Activated CD4-positive, alpha-beta T cell treated with anti-CD3 and anti-CD28 coated beads for 36 hours (primary cell): ENCODE measurements at places on chromosomes 7 and 10. TPM values are rescaled to one million over a fixed set of nuclear protein-coding genes. Genes with fewer than 3 reads are reported as not detected.

The TECPR1 gene
- total RNA-seq, result 26.5 TPM

The ENTPD1 gene
- not detected for total RNA-seq

The ANKRD22 gene
- total RNA-seq, result 0.37 TPM

The PLEKHS1 gene
- 0.09 TPM for total RNA-seq

The ZNF722 gene
- not detected for total RNA-seq

The GJC3 gene
- 0.73 TPM for total RNA-seq

The CALN1 gene
- 0.11 TPM for total RNA-seq

The PTF1A gene
- total RNA-seq, result not detected

The TRIM8 gene
- total RNA-seq, result 39.1 TPM

The SFTPA1 gene
- total RNA-seq, result not detected

The HYAL4 gene
- 0.25 TPM for total RNA-seq

The ZNF239 gene
- 2.4 TPM for total RNA-seq

The LRMDA gene
- not detected for total RNA-seq

The FHIP2A gene
- total RNA-seq, result 18.6 TPM

The CAV2 gene
- total RNA-seq, result not detected

The WEE2 gene
- not detected for total RNA-seq

The OR2A12 gene
- not detected for total RNA-seq

The PSD gene
- total RNA-seq, result 11.2 TPM

The GPR146 gene
- 5.6 TPM for total RNA-seq

The ANKRD61 gene
- total RNA-seq, result 0.32 TPM

The TRIM74 gene
- total RNA-seq, result 0.66 TPM

The NXPH1 gene
- not detected for total RNA-seq

The GRM3 gene
- total RNA-seq, result not detected

The IGFBP1 gene
- total RNA-seq, result not detected

The UPK3B gene
- total RNA-seq, result 1.1 TPM

The PMS2 gene
- 26.9 TPM for total RNA-seq

The SNX13 gene
- total RNA-seq, result 23.9 TPM

The RARRES2 gene
- total RNA-seq, result not detected

The GSAP gene
- total RNA-seq, result 1.1 TPM

The DUSP5 gene
- total RNA-seq, result 60.9 TPM

The FBXL13 gene
- 0.32 TPM for total RNA-seq

The ADCY1 gene
- 1.2 TPM for total RNA-seq

The HMX3 gene
- not detected for total RNA-seq

The GRID2IP gene
- 0.11 TPM for total RNA-seq

The TSPAN12 gene
- total RNA-seq, result not detected

The HTR5A gene
- total RNA-seq, result not detected

The SLC18A3 gene
- not detected for total RNA-seq

The GNAI1 gene
- total RNA-seq, result 3.6 TPM

The CLEC2L gene
- total RNA-seq, result not detected

The DPYSL4 gene
- 15.0 TPM for total RNA-seq

The UNCX gene
- not detected for total RNA-seq

The PAPOLB gene
- total RNA-seq, result not detected

The MSMB gene
- total RNA-seq, result not detected

The GARIN1A gene
- total RNA-seq, result 0.07 TPM

The SLC39A12 gene
- total RNA-seq, result not detected

The CYCS gene
- 222 TPM for total RNA-seq

The GTPBP4 gene
- 109 TPM for total RNA-seq
